NCI-H146 (cell line): ENCODE measurements at places on chromosomes 4 and X.

DNA sequence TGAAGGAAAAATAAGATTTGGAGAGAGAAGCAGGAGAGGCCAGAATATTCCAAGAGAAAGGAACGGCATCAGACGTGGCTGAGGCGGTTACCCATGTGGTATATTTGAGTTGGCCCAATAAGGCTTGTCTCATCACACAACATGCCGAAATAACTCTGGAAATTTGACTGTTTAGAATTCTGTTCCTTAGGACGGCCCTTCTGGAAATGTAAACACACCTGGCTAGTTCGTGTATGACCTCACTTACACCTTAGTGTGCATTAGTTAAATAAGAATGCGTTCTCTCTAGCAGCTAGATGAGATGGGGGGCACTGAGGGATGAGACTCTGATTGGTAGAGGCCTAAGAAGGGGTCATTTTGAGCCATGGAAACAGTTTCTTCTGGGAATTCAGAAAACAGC is 33.2 kb upstream of the PLAC1 start:
- DNase-seq, result no peak

- no peak for DNase-seq
These were observed 144.8 kb upstream of the PLAC1 start for GRCh38 chrX:134803060-134803459.

DNA sequence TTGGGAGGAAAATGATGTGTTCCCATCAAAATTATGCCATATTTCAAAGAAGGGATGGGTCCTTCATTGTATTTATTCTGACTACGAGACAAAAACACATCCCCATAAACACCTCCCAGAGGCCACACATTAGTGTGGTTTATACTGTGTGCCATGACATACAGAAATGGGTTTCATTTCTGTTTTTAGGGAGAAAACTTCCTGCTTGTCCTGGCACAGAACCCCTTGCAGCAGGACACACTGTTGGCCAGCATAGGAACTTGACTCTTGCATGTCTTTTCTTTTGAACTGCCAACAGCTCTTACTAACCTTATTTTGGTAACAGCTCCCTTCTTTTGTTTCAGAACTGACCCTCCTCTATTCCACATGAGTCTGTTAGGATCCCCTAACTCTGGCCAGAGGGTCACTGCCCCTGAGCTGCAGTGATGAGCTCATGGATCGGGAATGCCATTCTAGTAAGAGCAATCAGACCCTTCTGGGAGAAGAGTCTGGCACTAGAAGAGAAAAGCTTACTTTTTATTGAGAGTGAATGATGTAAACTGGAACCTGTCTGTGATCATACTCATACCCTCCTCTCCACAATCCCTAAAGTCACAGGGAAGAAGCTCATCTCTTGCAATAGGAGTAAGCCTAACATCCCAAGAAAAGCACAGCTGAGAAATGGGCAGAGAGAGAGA is 86.4 kb downstream of the SMIM20 start:
- no peak for DNase-seq

GRCh38 chr4:152563209-152563608 is 27.3 kb upstream of the FBXW7 start:
- no peak for DNase-seq
